Esophagus squamous epithelium (tissue), 5 donors: ENCODE measurements at places on chromosomes 11 and 22. TPM values are rescaled to one million over a fixed set of nuclear protein-coding genes. Genes with fewer than 3 reads are reported as not detected.

B3GAT1 gene
- total RNA-seq: 0.38 TPM

ESAM gene
- total RNA-seq: 23.1 TPM

RIBC2 gene
- not detected for total RNA-seq

TSPAN18 gene
- total RNA-seq: 1.9 TPM

OR5B21 gene
- not detected for total RNA-seq

- peaks cover 4% of the 10 kb centered on the region for H3K4me1 ChIP-seq
- H3K36me3 ChIP-seq: no peaks in the 10 kb centered on the region
- no peak overlapping the region for H3K27ac ChIP-seq
- no peak for DNase-seq
These were observed 46.5 kb upstream of the CD5 start for GRCh38 chr11:61055776-61056175.

DNA sequence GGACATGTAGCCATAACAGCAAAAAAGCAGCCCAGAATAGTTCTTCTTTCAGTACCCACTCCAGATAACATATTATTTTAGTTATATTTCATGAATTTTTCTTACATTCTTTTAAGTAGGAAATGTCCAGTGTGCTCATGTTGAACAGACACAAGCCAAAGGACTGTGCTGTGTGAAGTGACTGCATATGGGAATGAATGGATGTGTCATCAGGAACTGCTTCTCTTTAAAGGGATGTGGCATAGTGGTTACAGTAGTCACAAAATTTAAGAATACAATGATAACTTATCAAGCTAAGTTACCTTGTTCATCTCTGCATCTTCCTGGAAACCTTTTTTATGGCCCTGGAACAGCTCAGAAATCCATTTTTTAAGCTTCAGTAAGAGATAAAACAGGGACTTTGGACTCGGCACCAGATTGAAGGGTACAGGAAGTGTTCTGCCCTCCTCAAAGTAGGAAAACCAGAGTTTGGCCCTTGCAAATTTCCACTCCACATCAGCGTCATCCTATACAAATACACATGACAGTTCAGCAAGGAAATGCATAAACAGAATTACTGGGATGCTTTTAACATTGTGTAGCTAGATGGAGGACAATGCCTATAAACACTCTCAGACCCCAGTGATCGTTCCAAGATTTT is 112.8 kb downstream of the TRPC6 start:
- no peak overlapping the region for H3K4me3 ChIP-seq
- no peaks in the 10 kb centered on the region for H3K27me3 ChIP-seq
- no peaks in the 10 kb centered on the region for H3K36me3 ChIP-seq
- H3K4me1 ChIP-seq: no peaks in the 10 kb centered on the region

DNA sequence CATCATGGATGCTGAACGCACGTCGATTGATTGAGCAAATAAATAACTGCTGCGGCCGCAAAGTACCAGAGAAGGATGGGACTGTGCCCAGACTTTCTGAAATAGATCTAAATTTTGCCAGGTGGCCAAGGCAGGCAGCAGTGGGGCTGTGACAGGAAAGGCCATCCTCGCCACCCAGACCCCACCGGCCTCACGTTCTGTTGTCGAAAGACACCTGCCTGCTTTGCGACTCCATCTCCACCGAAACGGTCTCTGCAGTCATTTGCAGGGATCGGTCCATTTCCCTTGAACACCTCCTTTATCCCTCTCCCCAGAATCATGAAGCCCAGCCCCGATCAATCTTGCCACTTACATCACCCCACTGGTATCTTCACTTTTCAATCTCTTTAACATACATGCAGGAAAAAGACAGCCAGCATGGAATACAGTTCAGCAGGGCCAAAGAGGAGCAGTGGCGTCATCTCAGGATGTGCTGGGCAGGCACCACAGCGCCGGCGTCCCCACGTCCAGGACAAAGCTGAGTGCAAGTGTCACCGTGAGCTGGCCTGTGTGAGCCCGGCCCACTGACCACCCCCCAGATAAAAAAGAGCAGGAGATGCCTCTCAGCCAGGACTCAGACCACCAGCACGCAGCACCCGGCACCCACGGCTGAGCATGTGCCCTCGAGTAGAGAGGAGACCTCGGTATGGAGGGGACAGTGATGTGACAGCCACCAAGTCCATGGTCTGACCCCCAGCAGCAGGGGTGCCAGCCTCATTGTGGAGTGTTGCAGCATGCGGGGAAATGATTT is 610.3 kb downstream of the TBC1D22A start:
- H3K27me3 ChIP-seq: no peaks in the 10 kb centered on the region
- no peaks in the 10 kb centered on the region for H3K36me3 ChIP-seq
- peaks cover 9% of the 10 kb centered on the region for H3K4me1 ChIP-seq
- H3K27ac ChIP-seq: no peak overlapping the region

- no peak for DNase-seq
- H3K4me1 ChIP-seq: no peaks in the 10 kb centered on the region
- no peaks in the 10 kb centered on the region for H3K27me3 ChIP-seq
- H3K36me3 ChIP-seq: no peaks in the 10 kb centered on the region
- no peak overlapping the region for H3K4me3 ChIP-seq
- no peak overlapping the region for H3K27ac ChIP-seq
These were observed 111.1 kb downstream of the CTTN start for GRCh38 chr11:70509476-70509875.

GRCh38 chr22:26762503-26763472 is 105.4 kb downstream of the MIAT start:
- H3K36me3 ChIP-seq: peaks cover 20% of the 10 kb centered on the region
- no peak for DNase-seq
- no peaks in the 10 kb centered on the region for H3K4me1 ChIP-seq
- no peak overlapping the region for H3K27ac ChIP-seq
- H3K4me3 ChIP-seq: no peak overlapping the region

DNA sequence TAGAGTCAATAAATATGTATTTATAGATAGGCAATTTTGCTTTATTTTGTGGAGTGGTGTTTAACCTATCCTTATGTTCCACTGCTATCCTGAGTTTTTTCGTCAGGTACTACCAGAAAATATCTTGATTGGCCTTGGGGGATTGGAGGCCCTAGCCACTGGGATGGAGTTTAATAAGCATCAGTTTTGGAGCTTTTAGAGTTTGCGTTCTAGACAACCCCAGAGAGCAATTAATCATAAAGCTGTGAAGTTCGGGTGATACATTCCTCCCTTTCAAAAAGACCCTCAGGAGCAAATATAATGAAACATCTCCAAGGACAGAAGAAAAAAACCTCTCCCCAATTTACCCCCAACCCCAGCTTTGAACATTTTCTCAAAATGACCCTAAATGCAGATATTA is at the start of gene OR5A1:
Gene OR5A1 (plus strand): TSS at position 301 of the 400 bp plus-strand sequence. CDS start 6,700 bp downstream, outside the sequence.
- no peak for DNase-seq
- H3K4me3 ChIP-seq: no peak within 1 kb of the TSS
- no peaks in the 10 kb centered on the region for H3K36me3 ChIP-seq
- H3K27ac ChIP-seq: no peak within 1 kb of the TSS
- no peaks in the 10 kb centered on the region for H3K4me1 ChIP-seq

DNA sequence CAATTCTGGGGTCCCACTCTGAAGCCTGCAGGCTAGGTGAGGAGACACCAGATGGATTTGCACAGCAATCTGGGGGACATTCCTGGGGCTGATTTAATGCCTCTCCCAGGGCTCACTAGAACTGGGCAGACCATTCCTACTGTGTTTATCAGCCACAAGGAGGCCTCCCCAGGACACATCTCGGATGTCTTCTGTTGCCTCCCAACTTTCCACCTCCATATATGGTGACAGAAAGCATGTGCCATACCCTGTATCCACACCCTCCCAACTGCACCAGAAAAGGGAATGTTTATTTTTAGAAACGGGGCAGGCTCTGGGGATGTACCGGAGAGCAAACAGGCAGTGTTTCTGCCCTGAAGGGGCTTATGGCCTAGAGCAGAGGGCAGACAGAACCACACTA is 181.8 kb downstream of the CSNK2A3 start:
- H3K27ac ChIP-seq: peak overlapping the region; percentile 66
- no peak overlapping the region for H3K4me3 ChIP-seq
- H3K36me3 ChIP-seq: no peaks in the 10 kb centered on the region
- no peaks in the 10 kb centered on the region for H3K4me1 ChIP-seq
- H3K27me3 ChIP-seq: no peaks in the 10 kb centered on the region
- no peak for DNase-seq

GRCh38 chr11:74703211-74703610 is 28.0 kb downstream of the CHRDL2 start:
- H3K4me1 ChIP-seq: peaks cover 7% of the 10 kb centered on the region
- no peaks in the 10 kb centered on the region for H3K36me3 ChIP-seq
- no peak for DNase-seq
- no peaks in the 10 kb centered on the region for H3K27me3 ChIP-seq

GRCh38 chr11:44633641-44634040 is 68.2 kb downstream of the CD82 start:
- H3K27me3 ChIP-seq: no peaks in the 10 kb centered on the region
- no peak overlapping the region for H3K27ac ChIP-seq
- peaks cover 17% of the 10 kb centered on the region for H3K4me1 ChIP-seq

DNA sequence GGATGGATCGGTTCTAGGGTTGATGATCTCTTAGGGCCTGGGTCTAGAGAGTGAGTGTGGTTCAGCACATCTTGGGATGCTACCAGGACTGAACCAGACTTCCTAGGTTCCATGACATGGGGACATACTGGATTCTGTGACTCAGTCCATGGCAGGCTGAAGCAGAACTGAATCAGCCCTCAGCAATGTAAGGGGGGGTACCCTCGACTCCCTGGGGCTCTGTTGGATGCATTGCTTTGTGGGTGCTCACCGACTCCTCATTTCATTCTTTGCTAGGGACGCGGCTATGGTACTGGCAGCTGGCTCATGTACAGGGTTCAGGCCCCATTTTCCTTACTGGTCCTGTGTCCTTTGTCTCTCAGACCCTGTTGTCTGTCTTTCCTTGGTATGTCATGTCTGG is 733 bp upstream of the GRAMD1B start:
- no peak overlapping the region for H3K4me3 ChIP-seq
- peaks cover 12% of the 10 kb centered on the region for H3K4me1 ChIP-seq
- H3K27ac ChIP-seq: no peak overlapping the region
- H3K27me3 ChIP-seq: no peaks in the 10 kb centered on the region

- H3K4me3 ChIP-seq: peak overlapping the region; percentile 48
- DNase-seq: no peak
- peak overlapping the region; percentile 63 for H3K27ac ChIP-seq
- H3K36me3 ChIP-seq: no peaks in the 10 kb centered on the region
- peaks cover 43% of the 10 kb centered on the region for H3K4me1 ChIP-seq
These were observed 53.6 kb downstream of the SCUBE1 start for GRCh38 chr22:43289531-43289963.

DNA sequence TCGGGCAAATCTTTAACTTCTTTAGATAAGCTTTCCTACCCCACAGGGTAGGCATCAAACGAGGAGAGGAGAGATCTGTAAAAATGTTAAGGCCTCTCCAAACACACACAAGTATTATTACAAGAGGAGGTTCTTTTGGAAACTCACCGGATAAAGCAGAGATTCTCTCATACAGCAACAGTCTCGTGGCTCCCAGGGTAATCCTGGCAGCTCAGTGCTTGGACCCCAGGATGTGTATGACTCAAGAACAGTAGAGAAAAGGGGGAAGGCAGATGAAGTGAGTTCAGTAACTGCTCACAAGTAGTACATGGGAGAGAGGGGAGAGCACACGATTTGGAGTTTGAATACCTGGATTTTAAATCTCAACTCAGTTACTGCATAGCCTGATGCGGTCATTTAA is 120.9 kb downstream of the FEZ1 start:
- no peak overlapping the region for H3K4me3 ChIP-seq
- peaks cover 9% of the 10 kb centered on the region for H3K27me3 ChIP-seq
- no peaks in the 10 kb centered on the region for H3K36me3 ChIP-seq
- DNase-seq: no peak

GRCh38 chr22:38940811-38941384 is 16.5 kb upstream of the APOBEC3A start:
- H3K4me1 ChIP-seq: peaks cover 9% of the 10 kb centered on the region
- H3K27me3 ChIP-seq: no peaks in the 10 kb centered on the region
- DNase-seq: no peak

- H3K27me3 ChIP-seq: no peaks in the 10 kb centered on the region
- no peak overlapping the region for H3K4me3 ChIP-seq
- no peak for DNase-seq
- H3K4me1 ChIP-seq: peaks cover 6% of the 10 kb centered on the region
- no peaks in the 10 kb centered on the region for H3K36me3 ChIP-seq
These were observed 451.3 kb downstream of the OPCML start for GRCh38 chr11:133081020-133081419.

DNA sequence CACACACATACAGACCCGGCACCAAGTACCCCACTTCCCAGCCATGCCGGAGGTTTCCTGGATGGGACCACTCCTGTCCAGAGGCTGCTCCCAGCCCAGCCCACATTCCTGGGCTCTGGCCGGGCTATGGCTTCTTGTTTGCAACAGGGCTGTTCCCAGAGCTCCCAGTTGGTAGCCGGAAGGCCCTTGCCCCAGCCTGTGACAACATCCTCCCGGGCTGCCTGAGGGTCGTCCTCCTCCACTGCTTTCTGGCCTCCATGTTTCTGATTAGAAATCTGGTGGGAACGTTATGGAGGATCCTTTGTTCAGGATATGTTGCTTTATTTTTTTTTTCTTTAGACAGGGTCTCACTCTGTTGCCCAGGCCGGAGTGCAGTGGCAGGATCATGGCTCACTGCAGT is 952 bp upstream of the CYP2D6 start:
- no peak overlapping the region for H3K4me3 ChIP-seq
- DNase-seq: no peak
- no peaks in the 10 kb centered on the region for H3K4me1 ChIP-seq
- no peaks in the 10 kb centered on the region for H3K36me3 ChIP-seq
- no peak overlapping the region for H3K27ac ChIP-seq
- H3K27me3 ChIP-seq: no peaks in the 10 kb centered on the region

DNA sequence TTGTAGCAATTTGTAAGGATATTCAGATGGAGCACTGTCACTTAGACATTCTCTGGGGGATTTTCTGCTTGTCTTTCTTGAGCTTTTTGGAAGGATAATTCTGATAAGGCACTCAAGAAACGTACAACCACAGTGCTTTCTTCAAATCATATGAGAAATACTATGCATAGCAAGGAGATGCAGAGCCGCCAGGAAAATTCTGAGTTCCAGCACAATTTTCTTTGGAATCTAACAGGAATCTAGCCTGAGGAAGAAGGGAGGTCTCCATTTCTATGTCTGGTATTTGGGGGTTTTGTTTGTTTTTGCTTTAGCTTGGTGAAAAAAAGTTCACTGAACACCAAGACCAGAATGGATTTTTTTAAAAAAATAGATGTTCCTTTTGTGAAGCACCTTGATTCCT is 9.9 kb downstream of the PRSS23 start:
- no peak for DNase-seq
- H3K4me1 ChIP-seq: peaks cover 20% of the 10 kb centered on the region
- no peaks in the 10 kb centered on the region for H3K27me3 ChIP-seq
- H3K4me3 ChIP-seq: no peak overlapping the region
- H3K27ac ChIP-seq: no peak overlapping the region
